ENCODE measurements at places on chromosomes 1 and 21. TPM values are rescaled to one million over a fixed set of nuclear protein-coding genes. Genes with fewer than 3 reads are reported as not detected.
A peak's percentile ranks its signal among the peaks of the same experiment; 100 is the strongest.

GRCh38 chr1:27099587-27100334, 55.2 kb downstream of the SLC9A1 start:
- DNase-seq: peak; percentile 79

DNA sequence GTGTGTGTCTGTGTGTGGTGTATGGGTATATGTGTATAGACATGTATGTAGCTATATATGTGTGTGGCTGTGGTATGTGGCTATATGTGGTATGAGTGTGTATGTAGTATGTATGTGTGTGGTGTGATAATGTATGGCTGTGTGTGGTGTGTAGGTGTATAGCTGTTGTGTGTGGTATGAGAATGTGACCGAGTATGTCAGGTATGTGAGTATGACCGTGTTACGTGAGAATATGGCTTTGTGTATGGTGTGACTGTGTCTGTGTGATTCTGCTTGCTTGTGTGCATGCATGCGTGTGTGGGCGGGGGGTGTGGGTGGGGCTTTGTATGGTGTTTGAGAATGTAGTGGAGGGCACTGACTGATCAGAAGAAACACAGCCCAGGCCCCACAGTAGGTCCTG, 3.5 kb downstream of the ZNF691 start:
- no peak overlapping the region for H3K27ac ChIP-seq
- DNase-seq: no peak
- peaks cover 29% of the 10 kb centered on the region for H3K4me1 ChIP-seq
- H3K27me3 ChIP-seq: no peaks in the 10 kb centered on the region

- peak overlapping the region; percentile 56 for H3K4me3 ChIP-seq
- H3K27ac ChIP-seq: peak overlapping the region; percentile 92
- H3K4me1 ChIP-seq: peaks cover 51% of the 10 kb centered on the region
- DNase-seq: peak; percentile 69
- H3K36me3 ChIP-seq: peaks cover 7% of the 10 kb centered on the region
Measured at GRCh38 chr1:91754348-91754747, 131.6 kb downstream of the TGFBR3 start.

DNA sequence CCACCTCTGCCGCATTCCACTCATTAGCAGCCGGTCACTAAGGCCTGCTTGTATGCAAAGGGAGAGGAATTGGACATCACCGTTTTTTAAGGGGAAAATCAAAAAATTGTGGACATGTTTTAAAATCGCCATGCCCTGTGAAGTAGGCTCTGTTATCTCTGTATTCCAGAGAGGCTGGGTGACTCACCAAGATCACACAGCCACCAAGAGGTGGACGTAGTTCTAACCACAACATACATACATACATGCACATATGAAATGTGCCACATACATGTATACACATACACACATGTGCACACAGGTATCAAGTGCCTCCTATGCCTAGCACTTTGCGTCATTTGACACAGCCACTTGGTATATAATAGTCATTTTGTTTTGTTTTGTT, 16.0 kb upstream of the ZSCAN20 start:
- peaks cover 3% of the 10 kb centered on the region for H3K27me3 ChIP-seq
- H3K4me3 ChIP-seq: no peak overlapping the region
- no peaks in the 10 kb centered on the region for H3K4me1 ChIP-seq
- no peak overlapping the region for H3K27ac ChIP-seq

DNA sequence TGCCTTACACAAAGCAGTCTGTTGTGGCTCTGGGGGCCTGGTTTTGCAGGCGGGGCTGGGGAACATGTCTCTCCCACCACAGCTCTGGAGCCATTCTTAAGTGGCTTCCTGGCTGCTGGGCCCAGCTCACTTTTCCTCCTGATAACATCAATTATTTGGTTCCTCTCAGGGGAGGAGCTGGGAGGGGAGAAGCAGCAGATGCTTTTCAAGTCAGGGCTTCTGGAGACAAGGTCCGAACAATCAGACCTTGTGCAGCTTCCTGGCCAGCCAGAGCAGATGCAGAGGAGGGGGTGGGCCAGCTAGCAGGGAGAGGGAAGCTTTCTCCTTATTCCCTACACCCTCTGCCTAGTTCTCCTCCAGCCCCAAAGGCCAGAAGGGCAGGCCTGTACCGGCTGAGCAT, 3.7 kb upstream of the PAQR6 start:
- no peaks in the 10 kb centered on the region for H3K27me3 ChIP-seq
- DNase-seq: no peak
- H3K36me3 ChIP-seq: peaks cover 20% of the 10 kb centered on the region
- no peak overlapping the region for H3K27ac ChIP-seq
- H3K4me1 ChIP-seq: peaks cover 4% of the 10 kb centered on the region

DNA sequence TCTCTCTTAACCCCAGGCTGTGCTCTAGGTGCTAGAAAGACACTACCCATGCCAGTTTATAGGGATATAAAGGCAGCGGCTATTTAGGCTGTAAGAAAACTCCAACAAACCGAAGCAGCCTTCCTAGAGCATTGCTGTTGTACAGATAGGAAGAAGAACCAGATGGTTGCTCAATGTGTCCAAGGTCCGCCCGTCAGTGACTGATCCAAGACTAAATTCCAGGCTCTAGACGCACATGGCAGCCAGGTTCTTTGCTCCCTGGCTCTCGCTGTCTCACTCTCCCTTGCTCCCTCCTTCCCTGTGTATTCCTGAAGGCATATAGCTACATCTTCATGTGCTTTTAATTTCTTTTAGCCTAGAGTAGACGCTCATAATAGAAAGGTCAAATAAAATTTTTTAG, 303.4 kb downstream of the KIF26B start:
- no peak overlapping the region for H3K4me3 ChIP-seq
- H3K4me1 ChIP-seq: no peaks in the 10 kb centered on the region
- no peaks in the 10 kb centered on the region for H3K36me3 ChIP-seq
- DNase-seq: no peak
- H3K27ac ChIP-seq: no peak overlapping the region

GRCh38 chr1:53586765-53587164, 127.6 kb downstream of the DMRTB1 start:
- H3K36me3 ChIP-seq: no peaks in the 10 kb centered on the region
- no peak overlapping the region for H3K27ac ChIP-seq
- DNase-seq: no peak
- no peaks in the 10 kb centered on the region for H3K27me3 ChIP-seq
- peaks cover 14% of the 10 kb centered on the region for H3K4me1 ChIP-seq

- no peaks in the 10 kb centered on the region for H3K27me3 ChIP-seq
- peaks cover 59% of the 10 kb centered on the region for H3K4me1 ChIP-seq
- peak overlapping the region; percentile 59 for H3K27ac ChIP-seq
- DNase-seq: no peak
Measured at GRCh38 chr1:55210990-55211801, 4.0 kb downstream of the USP24 start.

DNA sequence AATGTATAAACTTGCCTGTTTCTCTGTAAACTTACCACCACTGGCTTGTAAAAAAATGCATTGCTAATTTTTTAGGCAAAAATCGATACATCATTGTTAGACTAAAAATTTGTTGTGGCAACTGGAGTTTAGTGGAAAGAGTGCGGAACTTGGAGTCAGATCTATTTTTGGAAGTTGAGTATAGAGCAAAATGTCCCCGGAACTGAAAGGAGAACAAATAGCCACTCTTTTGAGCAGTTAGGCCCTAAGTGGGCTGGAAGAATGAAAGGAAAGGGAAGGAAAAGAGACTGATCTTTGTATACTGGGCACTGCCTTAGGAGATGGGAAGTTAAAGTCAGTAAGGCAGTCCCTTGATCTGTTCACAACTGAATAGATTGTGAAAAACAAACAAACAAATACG, 30.2 kb downstream of the OPTC start:
- no peaks in the 10 kb centered on the region for H3K36me3 ChIP-seq
- no peak overlapping the region for H3K4me3 ChIP-seq
- H3K27ac ChIP-seq: no peak overlapping the region

- DNase-seq: no peak
- no peak overlapping the region for H3K4me3 ChIP-seq
- no peaks in the 10 kb centered on the region for H3K4me1 ChIP-seq
Measured at GRCh38 chr1:158732524-158732923, 12.0 kb upstream of the OR6K3 start.

GRCh38 chr21:33461538-33462250, 18.1 kb downstream of the TMEM50B start:
- no peak overlapping the region for H3K4me3 ChIP-seq
- DNase-seq: no peak
- H3K36me3 ChIP-seq: peaks cover 6% of the 10 kb centered on the region
- no peaks in the 10 kb centered on the region for H3K27me3 ChIP-seq

GRCh38 chr1:89670163-89670562, 37.2 kb downstream of the LRRC8C start:
- H3K27me3 ChIP-seq: no peaks in the 10 kb centered on the region
- H3K27ac ChIP-seq: peak overlapping the region; percentile 84
- H3K4me3 ChIP-seq: peak overlapping the region; percentile 34
- H3K36me3 ChIP-seq: peaks cover 67% of the 10 kb centered on the region
- DNase-seq: no peak
- peaks cover 95% of the 10 kb centered on the region for H3K4me1 ChIP-seq

DNA sequence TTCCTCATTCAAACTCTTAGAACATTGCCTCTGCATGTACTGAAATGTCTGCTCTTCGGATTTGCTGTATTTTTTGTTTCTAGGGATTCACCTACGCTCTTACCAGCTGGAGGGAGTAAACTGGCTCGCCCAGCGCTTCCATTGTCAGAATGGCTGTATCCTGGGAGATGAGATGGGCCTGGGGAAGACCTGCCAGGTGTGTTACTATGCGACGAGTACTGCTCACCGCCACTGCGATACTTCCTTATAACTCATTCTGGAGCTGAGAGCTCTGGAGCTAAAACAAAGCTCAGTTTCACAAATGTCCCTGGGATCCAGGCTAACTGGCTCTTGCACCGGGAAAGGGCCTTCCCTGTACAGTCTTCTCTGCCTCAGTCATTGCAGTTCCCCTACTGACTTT, 10.1 kb downstream of the CHD1L start:
- H3K27ac ChIP-seq: no peak overlapping the region
- DNase-seq: no peak
- H3K36me3 ChIP-seq: peaks cover 36% of the 10 kb centered on the region
- H3K4me3 ChIP-seq: no peak overlapping the region
- H3K27me3 ChIP-seq: no peaks in the 10 kb centered on the region

DNA sequence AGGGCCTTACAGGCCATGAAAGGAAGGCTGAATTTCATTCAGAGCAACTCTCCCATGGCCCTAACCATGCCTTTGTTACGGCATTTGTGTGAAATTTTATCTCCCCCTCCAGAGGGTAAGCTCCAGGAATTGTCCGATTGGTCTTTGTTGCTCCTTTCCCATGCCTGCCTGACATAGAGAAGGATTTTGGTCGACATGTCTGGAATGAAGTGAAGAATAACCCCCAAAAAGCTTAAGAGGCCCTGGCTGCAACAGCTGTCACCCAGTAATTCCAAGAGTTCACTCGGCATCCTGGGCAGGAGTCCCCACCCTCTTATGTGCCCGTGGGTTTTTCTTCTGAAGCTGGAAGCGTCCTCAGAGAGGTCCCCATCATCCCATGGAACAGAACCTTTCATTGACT, 20.6 kb downstream of the CDA start:
- H3K27ac ChIP-seq: no peak overlapping the region
- H3K36me3 ChIP-seq: no peaks in the 10 kb centered on the region
- DNase-seq: no peak
- no peak overlapping the region for H3K4me3 ChIP-seq
- no peaks in the 10 kb centered on the region for H3K4me1 ChIP-seq
- no peaks in the 10 kb centered on the region for H3K27me3 ChIP-seq

DNA sequence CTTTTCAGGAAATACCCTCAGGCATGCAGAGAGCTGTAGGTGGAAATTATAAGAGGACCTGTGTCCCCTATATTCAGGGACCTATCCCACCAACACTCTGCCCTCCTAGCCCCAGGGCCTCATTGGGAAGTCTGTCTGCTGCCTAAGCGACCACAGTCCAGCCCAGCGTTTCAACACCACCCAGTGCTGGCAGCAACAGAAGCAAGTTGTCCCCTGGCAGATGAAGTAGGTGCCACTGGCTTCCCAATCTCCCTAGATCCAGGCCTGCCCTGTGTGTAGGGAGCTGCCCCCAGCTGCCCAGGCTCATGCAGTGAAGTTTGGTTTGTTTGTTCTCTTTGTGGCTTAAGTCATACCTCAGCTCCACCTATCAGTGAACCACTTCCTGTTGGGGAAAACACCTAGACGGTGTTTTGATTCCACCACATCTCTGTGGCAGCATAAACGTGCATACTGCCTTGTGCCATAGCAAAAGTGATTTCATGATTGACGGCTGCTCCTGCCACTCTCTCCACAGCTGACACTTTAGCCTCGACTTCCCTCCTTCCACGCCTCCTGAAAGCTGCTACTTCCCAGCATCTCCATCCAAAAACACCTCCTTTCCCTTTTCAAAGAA, 8.1 kb upstream of the LEFTY1 start:
- no peaks in the 10 kb centered on the region for H3K36me3 ChIP-seq
- DNase-seq: peak; percentile 85
- no peaks in the 10 kb centered on the region for H3K27me3 ChIP-seq
- H3K4me1 ChIP-seq: peaks cover 38% of the 10 kb centered on the region
- H3K4me3 ChIP-seq: peak overlapping the region; percentile 57

DNA sequence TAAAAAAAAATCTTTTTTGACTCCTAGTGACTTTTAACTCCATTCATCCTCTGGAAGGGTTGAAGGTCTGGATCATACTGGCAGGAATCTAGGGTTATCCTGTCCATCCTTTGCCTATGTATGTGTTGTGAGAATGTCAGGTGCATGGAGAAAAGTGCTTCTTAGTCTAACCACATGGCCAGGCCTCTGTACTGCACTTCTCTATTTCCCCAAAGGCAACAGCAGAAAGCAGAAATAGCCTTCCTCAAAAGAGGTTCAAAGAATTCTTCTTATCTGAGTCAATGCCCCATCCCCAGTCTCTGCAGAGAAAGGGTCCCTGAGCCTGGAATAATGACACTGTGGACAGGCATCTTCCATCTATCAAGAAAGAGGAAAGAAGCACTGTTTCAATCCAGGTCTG, 85.7 kb upstream of the CD34 start:
- no peaks in the 10 kb centered on the region for H3K36me3 ChIP-seq
- no peaks in the 10 kb centered on the region for H3K4me1 ChIP-seq
- no peak for DNase-seq
- no peak overlapping the region for H3K4me3 ChIP-seq
- H3K27me3 ChIP-seq: no peaks in the 10 kb centered on the region

GRCh38 chr1:30749691-30750583, 7.6 kb downstream of the LAPTM5 start:
- H3K4me1 ChIP-seq: peaks cover 96% of the 10 kb centered on the region
- peak overlapping the region; percentile 87 for H3K4me3 ChIP-seq
- H3K27ac ChIP-seq: peak overlapping the region; percentile 98
- DNase-seq: peak; percentile 86
- peaks cover 75% of the 10 kb centered on the region for H3K36me3 ChIP-seq
- H3K27me3 ChIP-seq: no peaks in the 10 kb centered on the region

- no peaks in the 10 kb centered on the region for H3K4me1 ChIP-seq
- H3K27me3 ChIP-seq: no peaks in the 10 kb centered on the region
- no peak overlapping the region for H3K27ac ChIP-seq
- H3K4me3 ChIP-seq: no peak overlapping the region
- DNase-seq: no peak
- H3K36me3 ChIP-seq: no peaks in the 10 kb centered on the region
Measured at GRCh38 chr1:245481261-245481660, 326.5 kb downstream of the KIF26B start.

GRCh38 chr1:245788886-245789285, 634.1 kb downstream of the KIF26B start:
- no peak overlapping the region for H3K4me3 ChIP-seq
- no peaks in the 10 kb centered on the region for H3K36me3 ChIP-seq
- no peak for DNase-seq
- H3K4me1 ChIP-seq: no peaks in the 10 kb centered on the region
- H3K27me3 ChIP-seq: no peaks in the 10 kb centered on the region

The TFF1 gene
- not detected for total RNA-seq

The LCE1F gene
- total RNA-seq: not detected

The SMPDL3B gene
- total RNA-seq: 0.38 TPM

The CAPN9 gene
- total RNA-seq: not detected

The VANGL1 gene
- total RNA-seq: 2.7 TPM

The AKT3 gene
- total RNA-seq: 31.7 TPM

The E2F2 gene
- total RNA-seq: 23.7 TPM

The LRRC7 gene
- 0.27 TPM for total RNA-seq

The TNFSF18 gene
- not detected for total RNA-seq

The ADAMTS1 gene
- 0.20 TPM for total RNA-seq
